ENCODE measurements at places on chromosomes 16 and 17. TPM values are rescaled to one million over a fixed set of nuclear protein-coding genes. Genes with fewer than 3 reads are reported as not detected.

The GPR179 gene
- total RNA-seq = 0.01 TPM

The GID4 gene
- total RNA-seq = 10.9 TPM

The TOM1L1 gene
- total RNA-seq = 39.8 TPM

The RAB11FIP4 gene
- 1.9 TPM for total RNA-seq

The COL1A1 gene
- 4.5 TPM for total RNA-seq

The SNX20 gene
- total RNA-seq = not detected

The IRX3 gene
- total RNA-seq = 5.1 TPM

The SPN gene
- total RNA-seq = not detected

The MRPS34 gene
- total RNA-seq = 152 TPM

The KRTAP9-6 gene
- not detected for total RNA-seq

The METRN gene
- 163 TPM for total RNA-seq

The WNK4 gene
- total RNA-seq = 1.2 TPM

The MEIOC gene
- total RNA-seq = 3.0 TPM

The SMIM36 gene
- not detected for total RNA-seq

The ZNF652 gene
- 10.6 TPM for total RNA-seq

The ZFP3 gene
- 0.81 TPM for total RNA-seq

The KRTAP2-2 gene
- not detected for total RNA-seq

The SYNRG gene
- 12.7 TPM for total RNA-seq

The SLC12A3 gene
- total RNA-seq = not detected

The ABI3 gene
- not detected for total RNA-seq

The SCNN1G gene
- total RNA-seq = 0.52 TPM

The GALR2 gene
- total RNA-seq = 2.0 TPM

The HAP1 gene
- total RNA-seq = 1.5 TPM

The C16orf95 gene
- 6.4 TPM for total RNA-seq

The RGS9 gene
- 6.6 TPM for total RNA-seq

The TBC1D16 gene
- 11.9 TPM for total RNA-seq

The CCL23 gene
- not detected for total RNA-seq

The SHCBP1 gene
- 39.6 TPM for total RNA-seq

The CLEC3A gene
- total RNA-seq = not detected

The IRX5 gene
- 1.3 TPM for total RNA-seq

The ADAP2 gene
- total RNA-seq = 3.1 TPM

The GOSR1 gene
- 34.1 TPM for total RNA-seq

The KRT17 gene
- total RNA-seq = 1.0 TPM

The SOCS3 gene
- total RNA-seq = 41.0 TPM

The FA2H gene
- 27.5 TPM for total RNA-seq

The DOK4 gene
- 26.4 TPM for total RNA-seq

Measured in A549 treated with ZK216348 at 1 μM for 4 hours (cell line).